ENCODE measurements at places on chromosomes 7 and 10. TPM values are rescaled to one million over a fixed set of nuclear protein-coding genes. Genes with fewer than 3 reads are reported as not detected.

SHTN1 gene
- 27.6 TPM for total RNA-seq

STEAP2 gene
- 2.2 TPM for total RNA-seq

VWDE gene
- total RNA-seq, result 3.1 TPM

FAM25A gene
- total RNA-seq, result not detected

SLC18A3 gene
- total RNA-seq, result not detected

C7orf57 gene
- total RNA-seq, result 0.12 TPM

ASZ1 gene
- total RNA-seq, result not detected

COPS6 gene
- 59.3 TPM for total RNA-seq

TRDMT1 gene
- 5.2 TPM for total RNA-seq

TMEM229A gene
- total RNA-seq, result not detected

MRC1 gene
- 0.14 TPM for total RNA-seq

ARHGEF5 gene
- 1.0 TPM for total RNA-seq

TMEM139 gene
- total RNA-seq, result 4.0 TPM

ABCF2 gene
- 73.6 TPM for total RNA-seq

RASSF4 gene
- total RNA-seq, result 0.63 TPM

H2BK1 gene
- total RNA-seq, result not detected

SPDYE1 gene
- total RNA-seq, result not detected

FOXP2 gene
- not detected for total RNA-seq

ABCB1 gene
- total RNA-seq, result 4.5 TPM

PPP1R9A gene
- total RNA-seq, result 3.6 TPM

AZGP1 gene
- not detected for total RNA-seq

EIF5AL1 gene
- 0.40 TPM for total RNA-seq

TIMM23 gene
- total RNA-seq, result 73.2 TPM

TSPAN12 gene
- 9.1 TPM for total RNA-seq

ECD gene
- 36.6 TPM for total RNA-seq

ARHGAP12 gene
- total RNA-seq, result 35.9 TPM

KIF11 gene
- total RNA-seq, result 40.2 TPM

SEPHS1 gene
- total RNA-seq, result 46.0 TPM

BUB3 gene
- 247 TPM for total RNA-seq

PDZD7 gene
- total RNA-seq, result 0.52 TPM

CALCR gene
- total RNA-seq, result 0.17 TPM

DNAH11 gene
- 0.40 TPM for total RNA-seq

CFAP46 gene
- 2.1 TPM for total RNA-seq
